ENCODE measurements at places on chromosomes 1 and 21.

- DNase-seq, result no peak
These were observed 42.1 kb upstream of the LAX1 start for GRCh38 chr1:203722909-203723308.

GRCh38 chr1:215631040-215631439 lies 63.9 kb downstream of the KCTD3 start:
- no peak for DNase-seq

DNA sequence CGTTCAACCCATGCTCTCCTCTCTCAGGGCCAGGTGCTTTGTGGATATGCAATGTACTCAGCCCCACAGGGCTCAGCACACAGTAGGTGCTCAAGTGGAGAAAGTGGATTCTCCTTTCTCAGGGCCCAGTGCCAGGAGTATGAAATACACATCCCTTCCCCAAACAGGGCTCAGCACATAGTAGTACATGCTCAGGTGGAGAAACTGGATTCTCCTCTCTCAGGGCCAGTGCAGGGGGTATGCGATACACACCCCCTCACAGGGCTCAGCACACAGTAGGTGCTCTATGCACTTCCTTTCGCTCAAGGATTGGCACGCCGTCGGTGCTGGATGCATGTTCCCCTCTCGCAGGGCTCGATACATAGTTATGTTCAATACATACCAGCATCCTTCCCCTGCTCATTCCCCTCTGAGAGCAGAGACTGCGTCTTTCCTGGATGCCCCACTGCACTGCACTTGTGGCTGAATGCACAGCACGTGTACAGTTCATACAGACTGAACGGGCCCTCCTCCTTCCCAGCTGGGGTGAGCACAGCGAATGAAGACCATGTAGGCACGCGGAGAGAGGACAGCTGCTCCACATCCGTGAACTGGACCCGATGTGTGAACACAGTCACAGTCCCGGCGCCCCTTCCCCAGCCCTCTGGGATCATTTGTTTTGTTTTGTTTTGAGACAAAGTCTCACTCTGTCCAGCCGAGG lies 16.6 kb upstream of the DISP3 start:
- no peak for DNase-seq

- DNase-seq, result peak; percentile 76
These were observed 47.0 kb downstream of the CYP2J2 start for GRCh38 chr1:59879574-59879973.

DNA sequence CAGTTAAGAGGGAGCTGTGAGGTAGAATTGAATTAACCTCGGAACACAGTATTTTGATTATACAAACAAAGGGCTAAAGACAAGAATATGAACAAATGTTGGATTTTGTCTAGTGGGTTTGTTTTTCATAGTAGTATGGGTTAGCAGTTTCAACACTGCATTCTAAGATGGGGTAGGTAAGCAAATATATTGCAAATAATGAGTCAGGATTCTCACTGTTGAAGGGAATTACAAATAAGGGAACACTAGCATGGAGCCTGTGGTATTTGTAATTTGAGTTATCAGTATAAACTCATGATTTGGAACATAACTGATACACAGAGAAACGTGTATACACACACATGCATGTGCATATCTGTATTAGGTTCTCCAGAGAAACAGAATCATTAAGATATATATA lies 44.5 kb downstream of the CD55 start:
- no peak for DNase-seq

GRCh38 chr1:236163463-236164153 lies 21.3 kb downstream of the GPR137B start:
- no peak for DNase-seq

- DNase-seq, result no peak
These were observed 37.2 kb upstream of the CITED4 start for GRCh38 chr1:40899230-40899870.

DNA sequence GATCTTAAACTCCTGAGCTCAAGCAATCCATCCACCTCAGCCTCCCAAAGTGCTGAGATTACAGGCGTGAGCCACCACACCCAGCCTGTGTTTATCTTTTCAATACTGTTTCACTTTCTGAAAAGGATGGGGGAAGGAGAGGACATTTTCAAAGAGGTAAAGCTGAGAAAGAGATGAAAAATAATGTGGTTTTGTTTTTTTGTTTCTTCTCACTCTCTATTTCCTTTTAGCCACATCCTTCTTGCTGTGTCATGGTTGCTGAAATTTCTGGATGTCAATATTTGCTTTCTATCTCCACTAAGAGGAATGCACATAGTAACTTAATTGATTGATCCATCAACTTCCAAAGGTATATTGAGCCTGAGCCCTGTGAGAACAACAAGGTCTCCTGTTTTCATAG lies 6.4 kb upstream of the C1orf21 start:
- no peak for DNase-seq

- no peak for DNase-seq
These were observed 10.4 kb downstream of the KYAT3 start for GRCh38 chr1:88982055-88982454.

DNA sequence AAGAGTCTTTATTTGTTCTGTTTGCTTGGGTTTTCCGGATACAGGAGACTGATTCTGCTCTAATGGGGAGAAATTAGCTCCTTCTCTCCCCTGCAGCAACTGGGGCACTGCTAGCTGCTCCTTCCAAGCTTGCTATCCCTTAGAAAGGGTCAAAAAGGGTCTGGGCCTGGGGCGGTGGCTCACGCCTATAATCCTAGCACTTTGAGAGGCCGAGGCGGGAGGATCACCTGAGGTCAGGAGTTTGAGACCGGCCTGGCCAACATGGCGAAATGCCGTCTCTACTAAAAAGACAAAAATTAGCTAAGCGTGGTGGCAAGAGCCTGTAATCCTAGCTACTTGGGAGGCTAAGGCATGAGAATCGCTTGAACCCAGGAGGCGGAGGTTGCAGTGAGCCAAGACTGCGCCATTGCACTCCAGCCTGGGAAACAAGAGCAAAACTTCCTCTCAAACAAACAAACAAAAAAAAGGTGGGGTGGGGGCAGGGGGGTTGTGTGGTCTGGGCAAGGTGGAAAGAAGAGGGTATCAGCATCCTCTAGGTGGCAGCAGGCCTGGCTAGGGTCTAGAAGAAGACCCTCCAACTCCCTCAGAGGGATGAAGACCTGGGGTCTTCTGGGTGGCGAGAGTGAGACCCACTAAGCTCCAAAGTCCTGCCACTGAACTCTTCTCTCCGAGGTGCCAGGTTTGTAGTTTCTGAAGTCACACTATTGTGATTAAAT lies 15.4 kb upstream of the TBX15 start:
- no peak for DNase-seq

- DNase-seq, result no peak
These were observed 4.4 kb upstream of the ALG6 start for GRCh38 chr1:63363014-63363413.

DNA sequence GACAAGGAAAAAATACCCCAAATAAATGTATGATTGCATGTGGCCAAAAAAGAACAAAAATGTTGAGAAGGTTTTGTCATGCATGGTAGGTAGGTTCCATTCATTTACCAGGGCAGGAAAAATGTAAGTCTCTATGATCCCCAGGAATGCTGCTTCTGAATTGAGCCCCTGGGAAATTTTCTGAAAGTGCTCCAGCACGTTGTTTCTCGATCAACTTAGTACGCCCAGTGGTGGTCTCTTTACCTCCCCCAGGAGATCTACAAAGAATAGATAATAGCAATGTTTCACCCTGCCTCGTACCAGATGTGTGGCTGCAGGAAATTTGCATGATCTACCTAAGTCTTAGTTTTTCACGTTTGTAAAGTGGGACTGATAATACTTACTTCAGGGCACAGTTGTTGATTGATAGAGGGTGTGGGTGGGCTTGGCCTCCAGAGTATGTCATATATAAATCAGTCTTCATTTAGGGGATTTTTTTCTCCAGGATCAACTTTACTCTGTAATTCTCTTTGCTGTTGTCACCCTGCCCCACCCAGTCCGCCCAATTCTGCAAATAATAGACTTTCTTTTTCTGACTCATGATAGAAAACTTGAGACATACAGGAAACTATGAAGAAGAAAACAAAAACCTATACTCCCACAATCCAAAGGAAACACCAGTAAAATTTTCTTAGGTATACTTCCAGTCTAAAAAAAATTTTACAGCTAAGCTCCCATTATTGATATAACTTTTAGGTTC lies 462.0 kb upstream of the RUNX1 start:
- DNase-seq, result no peak

DNA sequence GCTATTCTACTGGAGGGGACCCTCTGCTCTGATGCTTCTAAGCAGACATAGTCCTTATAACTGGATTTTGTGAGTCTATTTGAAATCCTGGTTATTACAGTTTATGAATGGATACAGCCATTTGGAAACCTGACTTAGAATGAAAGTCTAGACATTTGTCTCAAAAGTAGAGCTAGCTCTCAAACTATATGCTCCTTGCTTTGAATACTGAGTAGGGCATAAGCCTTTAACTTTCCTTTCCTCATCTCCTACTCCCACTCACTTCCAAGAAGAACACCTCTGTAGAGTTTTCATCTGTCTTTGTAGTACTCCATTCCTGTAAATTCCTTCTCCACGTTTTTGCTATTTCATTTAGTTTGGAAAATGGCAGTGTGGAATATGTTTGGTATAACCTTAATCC lies 9.0 kb upstream of the ARID1A start:
- DNase-seq, result peak; percentile 59

GRCh38 chr1:171468120-171468750 lies 17.1 kb upstream of the PRRC2C start:
- DNase-seq, result no peak

DNA sequence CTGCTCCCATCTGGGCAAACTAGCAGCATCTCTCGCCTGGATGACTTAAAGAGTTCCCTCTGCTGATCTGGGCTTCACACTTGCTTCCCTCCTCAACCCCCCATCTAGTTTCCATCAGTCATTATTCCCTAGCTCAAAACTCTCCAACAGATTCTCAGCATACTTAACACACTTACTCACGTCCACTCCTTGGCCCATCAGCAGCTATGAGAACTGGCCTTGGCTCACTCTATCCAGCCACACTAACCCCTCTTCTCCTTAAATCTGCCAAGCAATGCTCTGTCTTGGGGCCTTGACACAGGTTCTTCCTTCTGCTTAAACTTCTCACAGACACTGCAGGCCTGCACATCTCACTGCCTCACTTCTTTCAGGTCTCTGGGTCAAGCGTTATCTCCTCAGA lies 41.6 kb downstream of the GNG12 start:
- peak; percentile 17 for DNase-seq

DNA sequence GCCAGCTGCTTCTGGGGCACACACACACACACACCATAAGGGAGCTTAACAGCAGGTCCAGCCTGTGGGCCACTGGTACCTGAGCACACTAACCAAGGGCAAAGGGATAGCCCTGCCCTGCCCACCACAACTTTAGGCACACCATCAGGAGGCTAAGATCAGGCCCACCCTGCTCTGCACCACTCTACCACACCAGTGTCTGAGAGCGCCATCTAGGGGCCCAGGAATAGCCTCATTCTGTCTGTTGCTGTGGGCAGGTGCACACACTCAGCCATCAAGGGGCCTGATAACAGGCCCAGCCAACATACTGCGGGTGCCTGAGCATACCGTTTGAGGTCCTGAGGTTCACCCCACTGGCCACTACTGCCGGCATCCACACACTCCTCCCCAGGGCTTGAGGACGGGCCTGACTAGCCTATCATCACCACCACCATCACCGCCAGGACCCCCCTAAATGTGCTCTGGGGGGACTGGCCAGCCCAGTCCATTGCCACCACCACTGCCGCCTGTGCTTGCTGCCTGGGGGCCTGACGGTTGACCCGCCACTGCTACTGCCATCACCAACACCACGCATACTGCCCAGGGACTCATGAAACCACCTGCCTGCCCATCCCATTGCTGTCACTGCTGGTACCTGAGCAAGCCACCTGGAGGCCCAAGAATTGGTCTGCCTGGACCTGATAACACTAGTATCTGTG lies 31.3 kb downstream of the NSL1 start:
- no peak for DNase-seq

GRCh38 chr21:46295177-46295770 lies 9.1 kb downstream of the YBEY start:
- no peak for DNase-seq

DNA sequence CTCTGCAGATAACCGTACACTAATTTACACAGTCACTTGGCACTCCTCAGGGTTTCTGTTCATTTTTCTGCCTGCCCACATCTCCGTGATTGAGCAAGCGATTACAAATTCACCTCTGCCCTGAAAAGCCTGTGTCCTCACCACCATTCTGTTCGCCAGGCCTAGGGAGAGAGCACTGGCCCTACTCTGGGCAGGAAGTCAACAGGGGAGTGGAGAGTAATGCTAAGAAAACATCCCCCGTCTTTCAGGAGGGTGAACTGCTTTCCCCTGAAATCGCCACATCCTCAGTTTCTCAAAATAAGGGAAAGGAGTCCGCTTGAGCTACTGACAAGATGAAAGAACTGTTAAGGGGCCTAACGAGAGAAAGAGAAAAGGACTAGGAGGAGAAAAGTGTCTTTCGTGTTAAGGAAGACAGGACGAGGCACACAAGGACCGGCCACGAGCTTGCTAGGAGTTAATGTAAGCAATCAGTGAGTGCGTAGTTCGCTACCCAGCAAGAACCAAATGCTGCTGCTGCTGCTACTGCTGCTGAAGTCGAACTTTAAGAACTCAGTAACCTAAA lies 632 bp downstream of the PEX19 start:
- no peak for DNase-seq

DNA sequence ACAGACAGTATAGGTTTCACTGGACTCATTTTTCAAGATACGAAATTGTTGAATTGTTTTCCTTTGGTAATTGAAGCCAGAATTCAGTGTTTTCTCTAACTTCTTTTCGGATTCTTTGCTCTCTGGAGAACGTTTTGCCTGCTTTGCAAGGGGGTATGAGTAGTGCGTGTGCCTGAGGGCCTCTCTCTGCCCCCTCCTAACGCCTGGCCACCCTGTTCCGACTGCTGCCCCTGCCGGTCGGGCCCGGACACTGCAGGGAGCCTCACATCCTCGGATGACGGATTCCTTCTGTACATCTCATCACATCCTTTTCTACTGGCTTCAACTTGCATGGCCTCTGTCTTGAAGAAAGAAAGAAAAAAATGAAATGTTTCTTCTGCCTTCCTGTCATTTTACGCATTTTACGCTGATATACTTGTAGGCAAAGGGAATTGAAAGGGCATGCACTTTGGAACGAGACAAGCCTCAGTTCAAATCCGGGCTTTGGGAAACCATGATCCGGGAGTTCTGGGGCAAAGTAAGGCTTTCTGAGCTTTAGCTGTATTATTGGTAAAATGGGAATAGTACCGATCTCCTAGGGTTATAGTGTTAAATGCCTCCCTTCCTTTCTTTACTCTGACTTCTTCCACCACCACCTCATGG lies 65.1 kb downstream of the DISC1 start:
- no peak for DNase-seq

DNA sequence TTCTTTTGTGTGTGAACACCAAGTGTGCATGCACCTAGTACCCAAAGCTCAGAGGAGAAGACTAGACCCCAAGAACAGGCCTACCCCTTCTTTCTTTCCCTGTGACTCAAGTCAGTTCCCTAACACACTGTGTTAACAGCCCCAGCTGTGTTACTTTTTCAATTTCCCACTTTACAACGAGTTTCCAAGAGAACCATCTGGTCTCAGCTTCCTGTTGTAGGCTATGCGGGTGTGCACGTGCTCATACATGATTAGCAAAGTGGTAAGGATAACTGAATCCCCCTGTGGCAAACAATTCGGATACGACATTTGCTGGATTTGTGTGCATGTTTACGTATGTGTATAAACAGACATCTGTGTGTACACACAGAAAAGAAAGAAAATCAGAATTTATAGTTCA lies 17.9 kb downstream of the IFNAR2 start:
- DNase-seq, result no peak

- no peak for DNase-seq
These were observed 28.2 kb upstream of the LGALS8 start for GRCh38 chr1:236495467-236496112.

All from NCI-H446 (cell line).